ENCODE measurements at places on chromosomes 7 and 10. TPM values are rescaled to one million over a fixed set of nuclear protein-coding genes. Genes with fewer than 3 reads are reported as not detected.

TWIST1 gene
- 11.5 TPM for total RNA-seq

PFKP gene
- 46.7 TPM for total RNA-seq

PDE6C gene
- total RNA-seq: not detected

UNC5B gene
- total RNA-seq: 24.3 TPM

COL1A2 gene
- total RNA-seq: 199 TPM

PCLO gene
- 10.8 TPM for total RNA-seq

AKR1C8 gene
- not detected for total RNA-seq

FOXK1 gene
- 28.5 TPM for total RNA-seq

AFAP1L2 gene
- 29.5 TPM for total RNA-seq

AGAP9 gene
- total RNA-seq: 10.1 TPM

C10orf71 gene
- total RNA-seq: not detected

EPO gene
- total RNA-seq: not detected

MAGI2 gene
- 6.9 TPM for total RNA-seq

GNG11 gene
- 15.0 TPM for total RNA-seq
